Fibroblast of pulmonary artery (primary cell): ENCODE measurements at places on chromosomes 2 and 18.
A peak's percentile ranks its signal among the peaks of the same experiment; 100 is the strongest.

- no peak for DNase-seq
These were observed 300.6 kb downstream of the TDRD15 start for GRCh38 chr2:21424375-21424774.

- no peak for DNase-seq
These were observed 390.4 kb upstream of the CELF4 start for GRCh38 chr18:37956020-37956419.

DNA sequence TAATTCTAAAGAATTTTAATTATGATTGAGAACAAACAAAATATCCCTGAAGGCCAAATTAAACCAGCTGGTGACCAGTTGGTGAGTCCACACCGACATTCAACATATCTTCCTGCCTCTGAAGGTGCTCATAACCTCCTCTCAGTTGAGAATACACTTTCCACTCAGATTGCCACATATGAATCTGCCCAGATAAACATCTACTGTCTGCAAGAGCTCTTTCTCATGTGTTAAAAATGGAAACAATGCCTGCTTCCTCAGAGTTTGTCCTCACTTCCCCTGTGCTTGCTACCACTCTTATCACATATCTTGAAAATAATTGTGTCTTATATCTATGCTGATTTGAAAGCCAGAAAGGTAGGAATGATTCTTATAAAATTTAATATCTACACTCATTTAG, 177.7 kb upstream of the GULP1 start:
- DNase-seq = peak; percentile 37

GRCh38 chr2:108820482-108820881, 33.9 kb downstream of the CCDC138 start:
- DNase-seq = no peak

DNA sequence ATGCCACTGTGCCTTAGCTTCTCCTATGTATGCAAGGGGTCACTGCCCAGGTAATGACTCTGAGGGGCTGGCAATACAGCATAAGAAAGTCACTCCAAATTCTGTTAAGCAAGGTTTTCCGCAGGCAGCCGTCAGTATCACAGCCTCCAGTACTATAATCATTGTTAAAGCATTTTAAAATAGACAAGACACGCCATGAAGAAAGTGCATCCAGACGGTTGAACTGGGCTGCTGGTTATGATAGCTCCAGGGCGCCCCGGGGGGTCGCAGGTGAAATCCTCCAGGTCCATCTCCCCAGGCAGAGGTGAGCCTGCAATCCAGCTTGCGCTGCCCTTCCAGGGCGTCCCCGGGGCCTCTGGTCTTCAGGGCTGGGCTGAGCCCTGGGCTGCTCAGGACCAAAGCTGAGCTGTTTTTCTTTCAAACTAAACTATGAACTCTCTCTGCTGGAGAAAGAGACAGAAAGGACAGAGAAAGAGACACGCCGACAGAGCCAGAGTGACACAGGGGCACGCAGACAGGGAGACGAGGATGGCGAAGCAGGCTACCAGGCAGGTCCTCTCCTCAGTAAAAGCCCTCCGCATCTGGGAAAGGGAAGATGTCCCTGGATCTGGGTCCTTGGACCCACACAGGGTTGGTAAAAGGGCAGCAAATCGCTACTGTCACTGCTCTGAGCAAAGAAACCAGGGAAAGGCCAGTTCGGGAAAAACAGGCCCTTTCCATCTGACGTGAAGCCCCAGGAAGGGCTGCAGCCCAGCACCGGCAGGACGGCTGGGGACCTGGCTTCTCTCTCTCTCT, 2.1 kb upstream of the TWIST2 start:
- no peak for DNase-seq

GRCh38 chr18:46422552-46423055, 234.4 kb downstream of the LOXHD1 start:
- DNase-seq = no peak

DNA sequence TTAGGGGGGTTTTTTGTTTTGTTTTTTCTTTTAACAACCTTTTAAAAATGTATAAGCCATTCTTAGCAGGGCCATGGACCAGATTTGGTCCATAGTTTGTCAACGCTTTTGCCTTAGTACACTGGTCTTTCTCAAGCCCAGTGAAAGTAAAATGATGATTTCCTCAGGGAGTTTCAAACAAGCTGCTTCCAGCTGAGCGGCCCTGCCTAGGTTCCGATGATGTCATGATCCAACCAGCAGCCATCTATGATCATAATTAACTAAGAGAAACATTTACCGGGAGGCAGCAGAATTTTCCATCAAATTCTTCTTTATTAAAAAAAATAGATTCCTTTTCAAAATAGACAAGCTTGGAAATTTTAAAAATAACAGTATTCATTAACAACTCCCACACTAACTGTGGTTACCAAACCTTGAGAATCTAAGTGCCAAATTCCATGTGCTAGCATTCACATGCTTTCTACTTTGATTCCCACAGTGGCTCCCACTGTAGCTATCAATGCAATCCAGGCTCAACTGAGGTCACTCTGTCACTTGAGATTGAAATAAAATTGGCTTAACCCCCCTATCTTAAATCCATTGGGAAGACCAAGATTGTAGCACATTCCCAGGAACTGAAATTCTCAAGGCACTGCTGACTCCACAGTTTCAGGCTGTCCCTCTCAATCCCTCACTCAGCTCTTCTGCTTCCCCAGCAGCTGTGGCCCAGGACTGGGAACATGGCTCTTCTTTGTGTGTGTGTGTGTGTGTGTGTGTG, 148.9 kb downstream of the RNF152 start:
- DNase-seq = peak; percentile 44

- DNase-seq = no peak
These were observed 5.3 kb upstream of the GORASP2 start for GRCh38 chr2:170923799-170924198.

- no peak for DNase-seq
These were observed 193.6 kb downstream of the NRXN1 start for GRCh38 chr2:50838316-50838715.

GRCh38 chr2:239269173-239269885, 131.5 kb downstream of the HDAC4 start:
- no peak for DNase-seq
